Activated naive CD8-positive, alpha-beta T cell treated with anti-CD3 and anti-CD28 coated beads, Interleukin-2, amount 10 ng/mL, durations not matched to agents 7 days and 5 days (primary cell): ENCODE measurements at places on chromosomes 6 and 20.

GRCh38 chr6:156933201-156934068 lies 156.3 kb downstream of the ARID1B start:
- H3K27ac ChIP-seq: no peak overlapping the region
- DNase-seq: no peak
- H3K4me1 ChIP-seq: peaks cover 22% of the 10 kb centered on the region
- peaks cover 11% of the 10 kb centered on the region for H3K36me3 ChIP-seq

- DNase-seq: no peak
- H3K4me1 ChIP-seq: peaks cover 16% of the 10 kb centered on the region
- H3K27ac ChIP-seq: no peak overlapping the region
- H3K27me3 ChIP-seq: no peaks in the 10 kb centered on the region
- peaks cover 82% of the 10 kb centered on the region for H3K36me3 ChIP-seq
Measured at GRCh38 chr6:28380381-28380780, 19.2 kb downstream of the ZSCAN12 start.

DNA sequence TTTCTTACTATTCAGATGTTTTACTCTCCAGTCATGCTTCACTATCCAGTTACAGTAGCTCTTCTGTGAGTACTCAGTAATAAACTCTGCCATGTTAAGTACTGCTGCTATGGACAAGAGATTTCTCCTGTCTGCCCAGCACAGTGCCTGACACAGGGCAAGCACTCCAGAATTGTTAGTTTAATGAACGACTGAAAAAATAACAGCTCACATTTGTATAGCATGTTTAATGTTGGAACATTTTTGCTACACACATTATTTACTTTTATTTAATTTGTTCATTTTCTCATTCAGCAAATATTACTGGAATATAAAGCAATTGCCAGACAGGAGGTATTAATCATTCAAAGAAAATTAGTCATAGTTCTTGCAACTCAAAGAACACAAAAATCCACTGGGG lies 142.6 kb upstream of the HMGN3 start:
- peaks cover 2% of the 10 kb centered on the region for H3K27me3 ChIP-seq

- DNase-seq: no peak
- H3K4me3 ChIP-seq: no peak overlapping the region
- H3K27ac ChIP-seq: no peak overlapping the region
- no peaks in the 10 kb centered on the region for H3K27me3 ChIP-seq
- no peaks in the 10 kb centered on the region for H3K4me1 ChIP-seq
Measured at GRCh38 chr6:163721922-163722692, 307.6 kb downstream of the QKI start.

GRCh38 chr6:82569022-82569421 lies 205.4 kb downstream of the TPBG start:
- no peaks in the 10 kb centered on the region for H3K4me1 ChIP-seq
- H3K27me3 ChIP-seq: no peaks in the 10 kb centered on the region
- no peak overlapping the region for H3K4me3 ChIP-seq
- DNase-seq: no peak
- H3K27ac ChIP-seq: no peak overlapping the region

- DNase-seq: no peak
- no peak overlapping the region for H3K4me3 ChIP-seq
- H3K4me1 ChIP-seq: peaks cover 8% of the 10 kb centered on the region
- no peaks in the 10 kb centered on the region for H3K27me3 ChIP-seq
- no peak overlapping the region for H3K27ac ChIP-seq
Measured at GRCh38 chr6:11089695-11090094, 3.9 kb upstream of the SMIM13 start.

DNA sequence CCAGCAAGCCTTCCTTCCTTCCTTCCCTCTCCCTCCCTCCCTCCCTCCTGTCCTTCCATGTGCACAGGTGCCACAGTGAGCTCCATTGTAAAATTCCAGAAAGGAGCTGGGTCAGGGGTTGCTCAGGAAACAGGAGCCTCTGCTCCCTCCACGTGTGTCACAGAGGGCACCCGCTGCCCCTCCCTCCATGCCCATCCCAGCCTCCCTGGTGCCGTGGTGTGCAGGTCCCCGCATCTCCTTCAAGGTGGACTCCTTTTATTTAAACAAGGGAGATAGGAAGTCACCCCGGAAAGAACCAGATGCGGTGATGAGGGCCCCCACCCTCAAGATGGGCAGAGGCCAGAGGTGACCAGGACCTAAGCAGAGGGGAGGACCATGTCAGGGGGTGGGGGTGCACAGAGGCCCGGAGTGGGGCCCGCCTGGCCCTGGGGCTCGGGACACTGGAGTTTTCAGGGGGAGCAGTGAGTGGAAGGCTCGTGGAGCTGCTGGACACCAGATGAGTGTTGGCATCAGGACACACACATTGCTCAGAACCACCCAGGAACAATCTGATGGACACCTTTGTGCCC lies 85.4 kb downstream of the DHX35 start:
- peaks cover 11% of the 10 kb centered on the region for H3K4me1 ChIP-seq
- peaks cover 8% of the 10 kb centered on the region for H3K27me3 ChIP-seq
- H3K4me3 ChIP-seq: no peak overlapping the region
- H3K27ac ChIP-seq: no peak overlapping the region
- H3K36me3 ChIP-seq: no peaks in the 10 kb centered on the region

DNA sequence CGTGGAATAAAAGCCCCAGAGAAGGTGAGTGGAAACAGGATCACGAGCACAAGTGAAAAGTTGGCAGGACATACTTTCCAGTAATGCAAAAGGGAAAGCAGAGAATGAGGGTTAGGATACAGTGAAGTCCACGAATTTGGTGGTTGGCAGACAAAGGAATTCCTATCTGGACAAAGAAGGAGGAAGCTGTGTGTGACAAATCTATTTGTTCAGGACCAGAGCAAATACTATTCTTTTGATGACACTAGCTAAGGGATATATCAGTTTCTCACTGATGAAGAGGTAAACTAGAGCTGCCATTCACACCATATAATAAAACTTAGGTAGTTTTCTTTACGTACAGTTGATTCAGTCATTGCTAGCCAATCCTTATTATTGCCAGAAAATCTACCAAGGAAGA lies 156.8 kb upstream of the GRIK2 start:
- no peaks in the 10 kb centered on the region for H3K36me3 ChIP-seq
- H3K27ac ChIP-seq: no peak overlapping the region
- H3K4me3 ChIP-seq: no peak overlapping the region

GRCh38 chr20:17895641-17896171 lies 72.9 kb downstream of the SNX5 start:
- peaks cover 48% of the 10 kb centered on the region for H3K27me3 ChIP-seq
- peaks cover 10% of the 10 kb centered on the region for H3K4me1 ChIP-seq
- no peaks in the 10 kb centered on the region for H3K36me3 ChIP-seq
- H3K27ac ChIP-seq: no peak overlapping the region
- peak overlapping the region; percentile 65 for H3K4me3 ChIP-seq

GRCh38 chr20:23874747-23875146 lies 4.8 kb downstream of the CST5 start:
- no peak overlapping the region for H3K4me3 ChIP-seq
- H3K36me3 ChIP-seq: no peaks in the 10 kb centered on the region
- H3K27me3 ChIP-seq: no peaks in the 10 kb centered on the region
- no peaks in the 10 kb centered on the region for H3K4me1 ChIP-seq
- no peak overlapping the region for H3K27ac ChIP-seq

DNA sequence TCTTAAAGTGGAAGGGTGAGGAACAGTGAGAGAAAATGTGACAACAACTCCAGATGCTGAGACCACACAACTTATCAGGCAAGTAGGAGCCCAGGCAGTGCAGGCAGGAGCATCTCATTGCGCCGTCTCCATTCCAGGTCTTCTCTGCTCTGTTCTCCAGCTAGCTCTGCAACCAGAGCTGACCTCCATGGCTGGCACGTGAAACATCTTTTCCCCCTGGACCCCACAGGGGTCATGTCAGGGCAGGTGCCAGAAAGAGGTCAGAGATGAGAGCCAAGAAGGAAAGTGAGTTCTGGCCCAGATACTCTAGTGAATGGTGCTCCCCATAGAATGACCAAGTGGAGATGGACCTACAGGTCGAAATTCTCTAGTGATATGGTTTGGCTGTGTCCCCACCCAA lies 281.4 kb downstream of the SMOC2 start:
- no peak overlapping the region for H3K27ac ChIP-seq
- no peak overlapping the region for H3K4me3 ChIP-seq
- H3K36me3 ChIP-seq: no peaks in the 10 kb centered on the region
- DNase-seq: no peak
- no peaks in the 10 kb centered on the region for H3K27me3 ChIP-seq

DNA sequence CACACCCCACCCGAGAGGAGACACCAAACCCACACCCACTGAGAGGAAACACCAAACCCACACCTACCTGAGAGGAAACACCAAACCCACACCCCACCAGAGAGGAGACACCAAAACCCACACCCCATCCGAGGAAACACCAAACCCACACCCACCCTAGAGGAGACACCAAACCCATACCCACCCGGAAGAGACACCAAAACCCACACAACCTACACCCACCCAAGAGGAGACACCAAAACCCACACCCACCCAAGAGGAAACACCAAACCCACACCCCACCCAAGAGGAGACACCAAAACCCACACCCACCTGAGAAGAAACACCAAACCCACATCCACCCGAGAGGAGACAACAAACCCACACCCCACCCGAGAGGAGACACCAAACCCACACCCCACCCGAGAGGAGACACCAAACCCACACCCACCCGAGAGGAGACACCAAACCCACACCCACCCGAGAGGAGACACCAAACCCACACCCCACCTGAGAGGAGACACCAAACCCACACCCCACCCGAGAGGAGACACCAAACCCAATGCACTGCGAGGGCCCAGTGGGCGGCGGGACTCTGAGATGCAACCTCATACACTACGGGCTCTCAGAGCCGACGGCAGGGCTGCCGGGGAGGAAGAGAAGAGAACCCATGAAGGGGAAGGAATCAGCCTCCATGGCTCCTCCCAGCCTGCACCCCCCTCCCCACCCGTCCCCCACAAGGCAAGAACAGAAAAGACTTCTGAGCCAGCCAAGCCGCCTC lies 83.3 kb downstream of the TAF4 start:
- no peak overlapping the region for H3K4me3 ChIP-seq
- H3K27ac ChIP-seq: peak overlapping the region; percentile 80
- H3K36me3 ChIP-seq: peaks cover 47% of the 10 kb centered on the region
- DNase-seq: no peak
- H3K27me3 ChIP-seq: no peaks in the 10 kb centered on the region

- H3K4me3 ChIP-seq: no peak overlapping the region
- no peak for DNase-seq
- no peak overlapping the region for H3K27ac ChIP-seq
- H3K27me3 ChIP-seq: no peaks in the 10 kb centered on the region
Measured at GRCh38 chr6:149266659-149267058, 50.9 kb upstream of the TAB2 start.

GRCh38 chr20:31819083-31819784 lies at the start of gene MYLK2:
MYLK2 (plus strand) TSS chr20:31819356; CDS start chr20:31819581, 225 bp downstream.
- H3K27ac ChIP-seq: no peak within 1 kb of the TSS
- H3K4me3 ChIP-seq: no peak within 1 kb of the TSS
- DNase-seq: no peak
- H3K27me3 ChIP-seq: peaks cover 6% of the 10 kb centered on the region
- peaks cover 11% of the 10 kb centered on the region for H3K4me1 ChIP-seq
- no peaks in the 10 kb centered on the region for H3K36me3 ChIP-seq

DNA sequence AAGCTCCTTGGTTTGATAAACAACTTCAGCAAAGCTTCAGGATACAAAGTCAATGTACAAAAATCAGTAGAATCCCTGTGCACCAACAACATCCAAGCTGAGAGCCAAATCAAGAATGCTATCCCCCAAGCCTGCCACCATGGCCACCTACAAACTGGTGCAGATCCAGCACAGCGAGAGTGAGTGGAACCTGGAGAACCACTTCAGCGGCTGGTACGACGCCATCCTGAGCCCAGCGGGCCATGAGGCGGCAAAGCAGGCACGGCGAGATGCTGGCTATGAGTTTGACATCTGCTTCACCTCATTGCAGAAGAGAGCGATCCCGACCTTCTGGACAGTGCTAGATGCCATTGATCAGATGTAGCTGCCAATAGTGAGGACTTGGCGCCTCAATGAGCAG lies 170.3 kb downstream of the KHDC1L start:
- peaks cover 1% of the 10 kb centered on the region for H3K36me3 ChIP-seq
- DNase-seq: no peak
- no peak overlapping the region for H3K27ac ChIP-seq
- H3K27me3 ChIP-seq: no peaks in the 10 kb centered on the region
- no peak overlapping the region for H3K4me3 ChIP-seq
- H3K4me1 ChIP-seq: no peaks in the 10 kb centered on the region

GRCh38 chr20:47453167-47453782 lies 48.4 kb upstream of the NCOA3 start:
- peak overlapping the region; percentile 89 for H3K27ac ChIP-seq
- peaks cover 1% of the 10 kb centered on the region for H3K36me3 ChIP-seq
- H3K27me3 ChIP-seq: no peaks in the 10 kb centered on the region
- peak; percentile 47 for DNase-seq
- H3K4me3 ChIP-seq: peak overlapping the region; percentile 66
- peaks cover 30% of the 10 kb centered on the region for H3K4me1 ChIP-seq

DNA sequence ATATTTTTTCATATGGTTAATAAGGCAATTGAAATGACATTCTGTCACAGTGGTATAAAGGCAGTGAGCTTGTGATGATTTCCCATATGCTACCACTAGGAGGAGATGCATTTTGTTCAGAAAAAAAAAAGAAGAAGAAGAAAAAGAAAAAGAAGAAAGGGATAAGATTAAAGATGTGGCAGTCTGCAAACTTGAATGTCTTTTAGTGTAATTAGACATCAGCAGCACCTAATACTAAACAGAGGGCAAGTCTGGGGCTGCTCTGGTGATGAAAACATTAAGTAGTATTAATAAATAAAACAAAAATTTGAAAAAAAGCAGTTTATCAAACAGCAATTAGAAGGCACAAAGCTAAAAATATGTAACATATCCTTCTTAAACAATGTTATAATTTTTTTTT lies 95.4 kb upstream of the DEFB112 start:
- DNase-seq: no peak
- no peaks in the 10 kb centered on the region for H3K27me3 ChIP-seq
- no peaks in the 10 kb centered on the region for H3K4me1 ChIP-seq
- no peaks in the 10 kb centered on the region for H3K36me3 ChIP-seq

DNA sequence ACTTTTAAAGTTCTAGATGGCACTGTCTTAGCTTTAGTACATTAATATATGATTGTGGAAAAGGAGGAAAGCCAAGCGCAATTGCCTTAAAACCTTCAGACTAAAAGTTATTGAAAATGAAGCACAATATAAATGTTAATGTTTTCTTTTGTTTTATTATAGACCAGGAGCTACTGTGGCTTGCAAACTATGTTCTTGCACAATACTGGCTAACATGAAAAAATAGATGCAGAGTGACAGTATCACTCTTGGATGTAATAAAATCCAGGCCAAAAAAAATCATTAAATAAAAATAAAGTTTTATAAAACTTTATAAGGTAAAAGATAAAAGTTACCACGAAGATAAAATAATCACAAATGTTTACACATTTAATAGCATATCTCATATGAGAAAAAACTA lies 18.3 kb upstream of the PLN start:
- H3K4me3 ChIP-seq: no peak overlapping the region
- H3K36me3 ChIP-seq: peaks cover 43% of the 10 kb centered on the region
- peaks cover 11% of the 10 kb centered on the region for H3K4me1 ChIP-seq
- no peaks in the 10 kb centered on the region for H3K27me3 ChIP-seq
- DNase-seq: no peak
